ENCODE measurements at places on chromosomes 12 and 14. TPM values are rescaled to one million over a fixed set of nuclear protein-coding genes. Genes with fewer than 3 reads are reported as not detected.

The IL23A gene
- polyA plus RNA-seq: 1.1 TPM

The ACVR1B gene
- polyA plus RNA-seq: 10.8 TPM

DNA sequence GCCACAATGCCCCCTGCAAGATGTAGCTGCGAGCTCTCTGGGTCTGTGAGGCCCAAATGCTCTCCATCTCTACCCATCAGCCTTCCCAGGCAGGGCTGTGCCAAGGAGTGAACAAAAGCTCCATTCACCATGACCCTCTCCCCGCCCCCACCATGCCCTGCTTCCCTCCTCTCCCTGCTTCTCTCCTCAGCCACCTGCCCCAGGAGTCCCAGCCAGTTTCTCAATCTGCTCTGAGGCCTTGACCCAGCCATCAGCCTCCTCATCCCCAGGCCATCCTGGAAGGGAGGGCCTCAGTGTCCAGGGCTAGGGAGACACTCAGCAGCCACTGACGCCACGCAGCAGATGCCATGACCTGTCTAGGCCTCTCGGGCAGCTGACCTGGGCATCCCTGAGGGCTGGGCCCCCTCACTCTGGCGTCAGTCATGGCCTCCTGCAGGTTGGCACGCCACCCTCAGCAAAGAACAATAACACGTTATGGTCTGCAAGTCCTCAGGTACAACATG, 8.5 kb upstream of the KRT5 start:
- no peak for DNase-seq

DNA sequence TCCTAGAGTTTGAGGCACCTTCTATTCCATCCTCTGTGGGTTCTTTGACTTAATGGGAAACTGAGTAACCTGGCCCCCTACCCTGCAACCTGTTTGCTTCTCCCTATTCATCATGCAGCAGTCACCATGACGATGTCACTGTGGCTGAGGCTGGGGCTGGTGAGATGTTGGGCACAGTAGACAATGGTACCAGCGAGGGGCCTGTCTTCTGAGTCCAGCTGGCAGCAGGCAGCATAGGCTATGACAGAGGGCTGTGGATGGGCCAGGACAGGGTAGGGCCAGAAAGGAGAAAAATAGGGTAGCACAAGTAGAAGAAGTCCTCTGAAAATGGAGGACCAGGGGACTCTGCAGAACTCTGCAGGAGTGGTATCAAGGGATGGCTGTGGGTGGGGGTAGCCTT, 2.0 kb downstream of the CIROP start:
- no peak for DNase-seq

DNA sequence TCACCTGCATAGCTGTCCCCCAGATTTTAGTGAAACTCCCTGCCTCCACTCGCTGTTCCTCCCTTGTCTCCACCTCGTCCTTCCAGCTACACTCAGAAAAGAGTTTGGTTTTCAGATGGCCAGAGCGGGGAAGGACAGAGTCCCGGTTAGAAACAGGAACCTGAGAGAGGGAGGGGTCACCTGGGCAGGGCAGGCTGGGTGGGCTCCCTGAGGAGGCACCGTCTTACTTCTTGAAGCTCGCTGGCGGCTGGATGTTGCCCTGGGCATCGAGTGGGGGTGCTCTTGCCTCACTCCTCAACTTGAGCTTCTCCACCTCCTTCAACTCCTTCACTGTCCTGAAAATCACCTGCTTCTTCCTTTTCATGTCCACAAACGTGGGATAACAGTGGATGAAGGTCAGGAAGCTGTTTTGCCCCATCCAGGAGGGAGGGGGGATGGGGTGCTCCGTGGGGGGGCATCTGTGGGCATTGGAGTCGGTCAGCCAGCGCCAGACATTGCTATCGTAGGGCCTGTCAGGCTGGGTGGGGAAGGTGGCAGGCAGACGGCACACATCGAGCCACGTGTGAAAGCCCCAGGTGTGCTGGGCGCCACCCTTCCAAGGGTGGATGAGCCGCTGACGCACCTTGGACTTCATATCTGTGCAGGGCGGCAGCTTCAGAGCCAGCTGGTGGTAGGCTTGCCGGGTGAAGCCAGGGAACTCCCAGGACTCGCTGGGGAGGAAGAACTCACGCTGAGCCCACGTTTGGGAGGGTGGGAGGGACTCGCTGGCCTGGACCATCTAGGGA, 2.0 kb downstream of the TEX52 start:
- no peak for DNase-seq

- DNase-seq: no peak
Observed at GRCh38 chr14:89672636-89673511, 255.8 kb upstream of the FOXN3 start.

- no peak for DNase-seq
Observed at GRCh38 chr14:20428010-20428365, 8.0 kb downstream of the KLHL33 start.

DNA sequence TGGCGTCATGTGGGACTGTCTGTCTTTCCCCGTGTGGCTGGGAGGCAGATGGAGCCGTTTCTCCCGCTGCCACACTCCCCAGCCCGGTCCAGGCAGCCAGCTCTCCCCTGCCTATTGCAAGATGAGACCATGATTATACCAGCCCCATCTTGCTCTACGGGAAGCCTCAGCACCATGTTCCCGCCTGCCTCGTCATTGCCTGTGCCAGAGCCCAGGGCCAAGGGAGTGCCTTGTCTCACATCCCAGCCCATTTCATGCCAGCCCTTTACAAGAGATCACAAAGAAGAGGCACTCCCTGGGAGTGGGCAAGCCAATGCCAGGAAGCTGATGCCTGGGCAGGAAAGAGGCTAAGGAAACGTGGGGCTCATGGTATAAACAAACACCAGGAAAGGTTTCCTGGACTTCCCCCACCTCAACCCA, 23.9 kb downstream of the GPR68 start:
- peak; percentile 23 for DNase-seq

DNA sequence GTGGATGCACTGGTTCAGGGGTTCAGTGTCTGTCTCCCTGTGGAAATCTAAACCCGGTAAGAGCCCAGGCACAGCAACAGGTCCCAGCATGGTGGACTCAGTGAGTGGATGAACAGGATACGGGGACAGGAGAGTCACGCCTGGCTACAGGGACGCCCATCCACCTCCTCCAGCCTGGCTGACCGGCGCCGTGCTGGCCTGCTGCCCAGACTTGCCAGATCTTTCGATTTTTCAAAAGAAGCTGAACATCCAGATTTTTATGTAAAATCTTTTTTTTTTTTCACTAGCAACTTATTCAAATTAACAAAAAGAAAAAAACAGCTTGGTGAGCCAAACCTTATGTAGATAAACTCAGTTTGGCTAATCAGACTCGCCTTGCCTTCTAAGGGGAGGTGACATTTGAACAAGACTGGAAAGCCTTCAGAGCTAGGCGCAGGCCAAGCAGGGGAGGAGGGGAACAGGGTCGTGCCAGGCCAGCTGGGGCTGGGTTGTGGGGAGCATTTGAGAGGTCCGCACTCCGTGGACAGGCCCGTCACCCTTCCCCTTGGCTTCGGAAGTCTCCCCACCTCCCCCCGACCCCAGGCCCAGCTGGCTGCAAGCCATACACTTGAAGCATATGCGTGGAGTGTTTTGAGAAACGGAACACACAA, 87.8 kb upstream of the NCOR2 start:
- DNase-seq: no peak

DNA sequence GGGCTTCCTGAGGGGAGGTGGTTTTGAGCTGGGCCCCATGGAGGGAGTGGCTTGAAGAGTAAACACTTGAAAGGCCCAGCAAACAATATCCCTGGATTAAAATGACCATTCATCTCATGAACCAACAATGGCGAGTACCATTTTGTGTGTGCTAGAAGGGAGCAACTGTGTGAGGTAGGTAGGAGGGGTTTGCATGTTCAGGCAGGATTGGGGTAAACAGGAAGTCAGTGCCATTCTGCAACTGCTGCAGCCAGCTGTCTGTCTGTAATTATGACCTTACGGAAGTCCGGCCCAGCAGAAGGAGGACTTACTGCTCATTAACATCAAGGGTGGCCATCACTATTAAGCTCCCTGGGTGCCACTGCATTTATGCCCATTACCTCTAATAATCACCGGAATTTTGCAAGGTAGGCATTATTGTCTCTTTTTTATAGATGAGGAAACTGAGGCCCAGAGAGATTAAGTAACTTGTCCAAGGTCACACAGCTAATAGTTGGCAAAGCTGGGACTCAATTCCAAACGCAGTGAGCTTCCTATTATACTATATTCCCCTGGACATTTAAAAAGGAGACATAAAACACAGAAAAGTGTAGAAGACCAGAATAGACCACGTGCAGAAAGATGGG, 16.6 kb upstream of the IFI27L2 start:
- peak; percentile 21 for DNase-seq

DNA sequence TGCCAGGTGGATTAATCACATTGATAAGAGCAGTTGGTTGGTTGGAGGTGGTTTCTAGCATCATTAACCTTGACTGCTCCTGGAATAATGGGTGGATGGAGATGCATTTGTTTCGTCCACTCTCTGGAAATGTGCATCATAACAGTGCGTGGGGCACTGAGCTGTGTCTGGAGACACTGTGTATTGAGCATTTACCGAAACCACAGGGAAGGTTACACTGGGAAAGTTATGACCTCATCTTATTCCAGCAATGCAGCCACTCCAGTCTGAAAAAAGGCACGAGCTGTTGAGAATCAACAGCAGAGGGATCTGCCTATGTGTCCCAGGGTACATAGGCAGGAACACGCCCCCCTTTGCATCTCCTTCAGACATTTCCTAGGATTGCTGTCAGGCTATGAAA, 27.2 kb downstream of the RNFT2 start:
- DNase-seq: no peak

- no peak for DNase-seq
Observed at GRCh38 chr14:22052795-22053194, 379.2 kb upstream of the OR4E1 start.

GRCh38 chr14:64196814-64197411, 97.3 kb downstream of the ESR2 start:
- DNase-seq: no peak

GRCh38 chr14:83312511-83312910, 1778.9 kb upstream of the SEL1L start:
- no peak for DNase-seq

GRCh38 chr12:104673696-104674482, 217.1 kb downstream of the CHST11 start:
- DNase-seq: no peak
